Frontal cortex (tissue), 4 donors: ENCODE measurements at places on chromosomes 11 and 22. TPM values are rescaled to one million over a fixed set of nuclear protein-coding genes. Genes with fewer than 3 reads are reported as not detected.

DNA sequence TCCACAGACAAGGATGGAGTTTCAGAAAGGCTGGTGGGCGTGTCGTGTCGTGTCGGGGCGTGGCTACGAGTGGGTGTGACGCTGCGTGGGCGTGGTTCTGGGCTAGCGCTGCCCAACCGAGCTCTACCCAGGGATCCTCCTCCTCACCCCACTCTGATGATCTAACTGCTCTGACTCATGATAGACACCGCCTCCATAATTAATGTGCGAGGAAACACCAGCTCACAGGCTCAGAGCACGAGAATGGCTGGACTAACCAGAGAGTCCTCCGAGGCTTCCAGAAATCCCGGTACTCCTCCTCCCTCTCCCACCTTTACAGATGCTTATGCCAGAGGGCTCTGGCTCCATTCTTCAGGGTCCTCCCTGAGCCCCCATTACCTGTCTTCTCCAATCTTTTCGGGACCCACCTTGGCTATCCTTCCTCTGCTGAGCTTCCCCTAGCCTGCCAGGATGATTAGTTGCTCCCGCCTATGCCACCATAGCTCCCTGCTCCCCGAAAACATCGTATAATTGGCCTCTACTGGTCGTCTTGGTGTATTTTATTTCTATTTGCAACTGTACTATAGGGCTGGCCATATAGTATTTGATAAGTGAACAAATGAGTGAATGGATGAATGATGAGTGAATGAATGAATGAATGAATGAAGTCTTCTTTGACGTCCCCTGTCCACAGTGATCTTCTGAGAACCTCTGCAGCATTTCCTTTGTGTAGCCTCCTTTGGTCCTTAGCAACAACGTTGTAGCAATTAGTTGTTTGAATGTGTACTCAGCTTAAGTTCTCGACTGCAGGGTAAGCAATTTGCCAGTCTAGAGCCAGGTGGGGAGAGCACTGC lies 21.7 kb downstream of the TMPRSS13 start:
- DNase-seq, result peak; percentile 22

GRCh38 chr22:23107487-23108248 lies 34.1 kb downstream of the RSPH14 start:
- no peak for DNase-seq

DNA sequence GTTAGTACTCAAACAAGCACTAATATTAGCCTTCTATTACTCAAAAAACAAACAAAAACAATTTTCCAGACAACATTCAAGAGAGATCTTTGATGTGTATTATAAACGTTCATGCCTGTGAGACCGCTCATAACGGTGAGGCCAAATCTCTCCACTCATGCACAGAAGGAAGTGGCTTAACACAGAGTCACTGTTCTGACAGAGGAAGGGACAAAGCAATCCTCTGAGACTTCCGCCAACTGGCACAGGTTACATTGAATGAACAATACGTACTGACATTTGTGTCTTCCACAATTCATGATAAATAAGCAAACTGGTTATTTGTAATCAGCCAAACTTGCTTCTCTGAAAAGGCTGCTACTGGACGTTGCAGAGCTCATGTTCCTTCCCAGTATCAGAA lies 30.5 kb downstream of the CHKA start:
- DNase-seq, result peak; percentile 14

DNA sequence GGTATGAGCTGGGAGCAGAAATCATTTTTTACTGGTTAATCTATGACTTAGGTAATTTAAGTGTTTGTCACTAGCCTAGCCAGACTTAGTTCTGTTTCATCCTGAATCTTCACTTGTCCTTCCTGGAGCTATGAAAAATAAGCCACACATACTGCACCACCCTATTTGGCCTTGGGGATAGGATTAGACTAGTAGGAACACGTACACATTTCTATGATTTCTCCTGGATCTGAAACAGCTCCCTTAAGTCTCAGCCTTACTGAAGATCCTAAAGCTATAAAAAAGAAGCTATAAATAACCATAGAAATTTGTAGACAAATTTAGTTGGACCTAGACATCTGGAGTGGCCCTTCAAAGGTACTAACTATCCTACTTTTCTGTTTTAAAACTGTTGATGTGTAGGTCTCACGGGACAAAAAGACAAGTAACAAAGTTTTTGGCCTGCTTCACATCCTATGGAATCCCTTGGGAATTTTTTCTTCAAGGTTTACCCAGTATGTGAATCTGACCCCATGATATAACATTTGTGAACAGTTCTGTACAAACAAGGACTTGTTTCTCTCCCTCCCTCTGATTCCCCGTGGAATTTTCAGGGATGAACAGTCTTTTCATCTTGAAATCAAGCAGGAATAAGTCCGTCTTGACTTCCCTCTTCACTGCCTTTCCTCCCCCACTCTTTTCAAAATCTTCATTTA lies 275.0 kb downstream of the FAM76B start:
- no peak for DNase-seq

DNA sequence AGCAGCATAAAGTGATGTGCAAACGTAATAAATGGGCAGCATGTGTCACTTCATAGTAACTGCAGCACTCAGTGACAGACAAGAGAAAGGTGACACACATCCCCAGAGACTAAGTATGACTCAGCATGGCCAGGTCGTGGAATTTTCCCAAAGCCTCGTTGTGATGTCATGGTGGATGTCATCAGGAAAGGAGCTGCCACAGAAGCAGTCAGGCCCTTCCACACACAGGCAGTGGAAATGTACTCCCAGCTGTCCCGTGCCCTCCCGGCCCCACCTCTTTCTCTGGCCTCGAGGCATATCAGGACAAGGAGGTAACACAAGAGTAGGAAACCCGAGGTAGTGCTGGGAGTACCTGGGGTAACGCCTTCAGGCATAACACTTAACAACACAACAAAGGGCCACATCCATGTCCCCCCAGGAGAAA lies 8.1 kb downstream of the PC start:
- peak; percentile 51 for DNase-seq

- DNase-seq, result no peak
These were observed 101.0 kb downstream of the PDE2A start for GRCh38 chr11:72573072-72573854.

DNA sequence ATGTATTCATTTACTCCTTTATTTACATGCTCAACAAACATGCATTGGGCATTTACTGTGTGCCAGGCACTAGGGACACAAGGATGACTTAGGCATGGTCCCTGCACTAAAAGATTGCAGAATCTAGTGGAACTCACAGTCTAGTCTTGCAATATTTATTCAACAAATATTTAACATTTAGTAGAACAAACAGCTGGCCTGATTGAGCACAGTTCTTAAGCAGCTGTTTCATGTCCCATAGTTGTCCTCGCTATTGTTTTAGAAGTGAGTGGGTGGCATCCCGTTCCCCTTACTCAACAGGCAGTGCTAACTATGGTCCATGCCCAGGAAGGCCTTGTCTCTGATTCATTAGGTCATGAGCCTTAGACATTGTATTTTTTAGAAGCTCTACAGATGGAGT lies 459.9 kb upstream of the CADM1 start:
- no peak for DNase-seq

OSBP2 gene
- total RNA-seq, result 19.2 TPM
